ENCODE measurements at places on chromosomes 11 and 22.

- DNase-seq = no peak
These were observed 29.8 kb upstream of the EED start for GRCh38 chr11:86214710-86215109.

- DNase-seq = no peak
These were observed 664 bp downstream of the PTGDR2 start for GRCh38 chr11:60854847-60855725.

DNA sequence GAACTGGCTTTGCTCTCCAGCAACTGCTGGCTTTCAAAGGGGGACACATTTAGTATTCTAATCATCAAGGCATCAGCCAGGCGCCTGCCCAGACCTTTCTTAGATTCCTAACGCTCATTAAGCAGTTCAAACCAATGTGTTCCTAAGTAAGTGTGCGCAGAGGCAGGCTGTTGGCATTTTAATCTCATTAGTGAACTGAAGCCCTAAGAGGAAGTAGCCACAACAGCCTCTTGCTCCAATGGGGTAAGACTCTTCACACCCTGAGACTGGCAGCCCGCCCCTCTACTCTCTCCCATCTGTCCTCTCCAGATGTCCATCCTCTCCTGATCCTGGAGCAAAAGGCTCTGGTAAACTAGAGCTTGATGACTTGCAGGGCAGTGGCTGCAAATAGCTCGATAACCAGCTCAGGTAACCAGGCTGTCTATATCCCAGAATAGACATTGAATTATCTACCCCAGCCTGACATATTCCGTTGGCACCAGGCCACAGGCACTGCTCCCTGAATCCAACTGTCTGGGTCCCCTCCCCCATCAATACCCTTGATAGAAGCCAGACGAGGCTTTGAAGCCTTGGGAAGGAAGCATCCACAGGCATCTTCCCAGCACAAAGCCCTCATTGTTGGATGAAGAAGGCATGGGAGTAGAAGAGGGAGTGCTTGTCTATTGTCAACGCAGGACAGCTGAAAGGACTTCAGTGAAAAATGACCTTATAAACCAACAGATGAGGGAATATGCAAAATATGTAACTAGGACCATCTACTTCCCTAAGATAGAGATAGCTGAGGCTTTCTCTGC lies 321.1 kb downstream of the TENM4 start:
- DNase-seq = peak; percentile 62

DNA sequence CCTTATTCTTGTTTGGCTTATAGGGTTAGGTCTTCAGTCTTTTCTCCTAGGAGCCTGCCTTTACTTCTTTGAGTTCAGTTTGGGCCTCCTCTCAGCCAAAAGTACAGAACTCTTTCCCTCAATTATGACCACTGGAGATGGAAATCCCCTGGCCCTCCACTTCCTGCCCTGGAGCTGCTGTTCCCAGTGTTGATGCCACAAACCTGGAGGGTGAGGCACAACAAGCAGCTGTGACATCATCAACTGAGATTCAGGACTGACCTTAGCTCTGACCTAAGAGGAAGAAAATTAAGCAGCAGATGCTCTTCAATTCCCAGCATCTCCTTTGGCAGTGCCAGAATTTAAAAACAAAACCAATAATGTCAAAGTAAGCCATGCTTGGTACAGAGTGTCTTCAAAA lies 3.0 kb downstream of the ABTB2 start:
- no peak for DNase-seq

DNA sequence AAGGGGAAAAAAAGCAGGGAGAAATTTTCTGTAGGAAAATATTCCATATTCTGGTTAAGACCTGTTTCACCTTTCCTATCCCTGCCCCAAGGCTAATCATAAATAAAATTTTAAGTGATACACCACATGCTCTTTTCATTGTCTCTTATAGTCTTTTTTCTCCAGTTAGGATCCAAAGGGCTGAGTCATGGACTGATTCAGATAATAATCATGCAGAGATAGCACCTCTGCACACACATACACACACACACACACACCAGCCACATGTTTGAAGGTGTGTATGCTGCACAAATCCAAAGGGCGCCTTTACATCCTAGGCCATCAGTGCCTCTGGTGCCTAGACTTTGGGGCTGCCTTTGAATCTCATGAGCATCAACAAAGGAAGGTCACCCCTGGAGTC lies 35.5 kb upstream of the CWF19L2 start:
- no peak for DNase-seq

GRCh38 chr11:45273509-45273908 lies 12.6 kb downstream of the SYT13 start:
- DNase-seq = no peak

- no peak for DNase-seq
These were observed 5.8 kb downstream of the THRSP start for GRCh38 chr11:78069465-78069864.

All from ELF-1 (cell line).